CD4-positive, alpha-beta T cell treated with Interleukin-15 for 4 hours (primary cell): ENCODE measurements at places on chromosomes 4 and X.

GRCh38 chrX:101619364-101619763 is 1.6 kb upstream of the ARMCX6 start:
- no peak for DNase-seq

GRCh38 chr4:106240699-106241098 is 75.3 kb downstream of the TBCK start:
- no peak for DNase-seq

GRCh38 chrX:111470681-111471403 is 40.6 kb upstream of the SERTM2 start:
- DNase-seq, result no peak

- no peak for DNase-seq
Measured at GRCh38 chr4:169225058-169225751, 45.6 kb downstream of the SH3RF1 start.

GRCh38 chrX:126718440-126718839 is 101.1 kb upstream of the PRR32 start:
- no peak for DNase-seq

DNA sequence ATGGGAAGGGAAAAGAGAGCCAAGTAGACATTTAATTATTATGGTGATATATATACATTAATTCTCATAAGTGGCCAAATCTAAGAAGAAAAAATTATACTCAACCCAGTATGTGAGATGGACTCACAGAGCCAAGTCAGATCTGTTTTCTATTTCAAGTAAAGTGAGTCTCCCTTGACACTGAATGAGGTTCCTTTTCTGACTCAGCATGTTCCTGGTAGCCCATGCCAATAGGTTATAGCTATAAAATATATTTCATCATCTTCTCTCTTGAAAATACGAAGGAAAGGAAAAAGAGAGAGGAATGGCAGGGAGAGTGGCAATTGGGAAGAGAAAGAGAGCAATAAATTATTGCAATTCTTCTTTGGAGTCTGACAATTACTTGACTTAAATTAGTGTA is 68.8 kb upstream of the GRIA2 start:
- DNase-seq, result no peak

GRCh38 chrX:45811326-45811725 is 610.6 kb upstream of the DIPK2B start:
- DNase-seq, result no peak

GRCh38 chr4:104630272-104630671 is 135.6 kb upstream of the CXXC4 start:
- no peak for DNase-seq

DNA sequence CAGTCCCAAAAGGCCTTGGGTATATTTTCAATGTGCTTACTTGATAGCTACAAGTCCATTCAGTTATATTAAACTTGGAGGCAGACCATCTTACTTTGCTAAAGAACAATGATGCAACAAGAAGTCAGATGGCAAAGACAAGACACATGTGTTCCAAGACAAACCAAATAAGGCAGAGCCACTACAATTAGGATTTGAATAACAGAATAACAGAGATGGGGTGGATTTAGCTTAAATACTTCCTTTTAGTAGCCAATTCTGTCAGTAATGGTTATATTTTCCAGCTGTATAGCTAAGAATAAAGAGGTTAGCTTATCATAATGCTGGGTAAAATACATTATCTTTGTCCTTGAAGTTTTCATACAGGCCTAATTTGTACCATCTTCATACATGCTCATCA is 37.7 kb upstream of the FRAS1 start:
- no peak for DNase-seq

DNA sequence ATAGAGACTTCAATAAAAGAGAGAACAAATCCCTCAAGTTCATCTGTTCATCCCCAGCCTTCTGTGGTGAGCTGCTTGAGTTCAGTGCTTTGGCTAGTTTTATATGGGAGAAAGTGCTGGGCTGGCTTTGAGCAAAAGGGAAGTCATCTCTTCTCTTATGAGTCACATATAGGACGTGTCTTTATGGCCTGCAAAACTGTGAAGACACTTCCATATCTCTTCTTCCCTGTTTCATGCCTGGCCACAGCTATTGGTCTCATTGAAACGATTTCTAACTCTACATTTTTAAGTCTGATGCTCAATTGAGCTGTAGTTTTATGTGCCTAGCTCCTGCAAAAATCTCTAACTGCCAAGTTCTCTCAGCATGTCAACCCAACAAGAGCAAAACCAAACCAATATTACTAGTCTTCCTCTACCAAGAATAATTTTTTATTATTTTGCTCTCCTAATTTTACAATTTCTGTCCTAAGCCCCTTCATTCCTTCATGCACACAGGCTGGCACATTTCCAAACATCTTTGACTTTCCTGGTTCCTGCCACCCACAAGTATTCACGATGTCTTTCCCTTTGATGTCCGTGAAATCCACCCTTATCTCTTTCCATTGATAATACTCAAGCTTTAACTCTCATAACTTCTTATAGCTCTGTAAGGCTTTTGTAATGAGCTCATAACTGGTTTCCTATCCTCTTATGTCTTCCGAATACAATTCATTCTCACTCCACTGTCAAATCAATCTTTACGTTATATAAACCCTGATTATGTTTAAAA is 165.3 kb downstream of the BTC start:
- DNase-seq, result no peak
